ENCODE measurements at places on chromosomes 1 and 21.

DNA sequence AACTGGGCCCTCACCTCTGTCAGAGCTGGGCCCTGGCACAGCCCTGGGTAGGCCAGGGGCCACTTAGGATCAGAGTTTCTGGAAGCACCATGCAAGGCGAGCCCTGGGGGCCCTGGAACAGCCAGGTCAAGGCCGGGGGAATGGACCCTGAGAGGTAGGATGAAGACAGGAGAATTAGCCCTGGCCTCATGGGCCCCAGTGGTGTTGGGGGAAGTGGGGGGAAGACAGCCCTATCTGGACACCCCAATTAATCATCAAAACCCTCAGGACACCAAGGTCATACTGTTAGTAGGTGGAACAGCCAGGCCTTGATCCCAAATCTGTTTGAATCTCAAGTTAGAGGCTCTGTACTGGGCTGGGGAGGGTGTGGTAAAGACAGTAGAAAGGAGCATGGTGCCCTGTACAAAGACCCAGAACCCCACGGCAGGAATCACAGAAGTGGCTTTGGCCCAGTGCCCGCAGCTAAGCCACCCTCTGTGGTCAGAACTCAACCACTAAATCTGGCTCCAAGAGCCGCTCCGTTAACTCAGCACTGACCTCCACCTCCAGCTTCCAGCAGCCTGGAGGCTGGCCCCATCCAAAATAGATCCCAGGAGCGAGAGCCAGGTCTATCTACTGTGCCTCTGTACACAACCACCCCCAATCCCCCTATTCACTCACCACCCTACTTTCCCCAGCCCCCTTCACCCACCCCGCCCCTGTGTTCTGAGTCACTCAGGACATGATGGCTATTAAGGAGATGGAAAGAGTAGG is 14.0 kb upstream of the TRIM63 start:
- no peak for DNase-seq

DNA sequence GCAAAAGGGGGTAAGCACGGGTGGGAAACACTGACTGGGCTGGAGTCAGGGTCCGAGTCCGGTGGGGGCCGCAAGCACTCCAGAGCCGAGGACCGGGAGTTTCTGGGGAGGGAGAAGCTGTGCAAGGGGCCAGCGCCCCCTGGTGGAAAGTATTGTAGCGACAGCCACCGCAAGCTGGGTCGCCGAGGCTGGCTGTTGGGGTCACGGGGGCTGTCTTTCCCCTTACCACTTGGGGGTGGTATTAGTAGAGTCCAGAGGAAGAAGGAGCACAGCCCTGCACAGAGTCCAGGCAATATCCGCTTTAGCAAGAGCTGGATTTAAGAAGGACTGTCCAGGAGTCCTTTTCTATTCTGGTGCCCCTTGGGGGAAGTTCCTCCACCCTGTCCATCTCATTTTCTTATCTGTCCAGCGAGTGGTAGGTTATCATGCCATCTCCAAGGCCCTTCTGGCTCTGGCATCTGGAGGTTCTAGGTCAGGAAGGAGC is 17.9 kb upstream of the ETV3 start:
- peak; percentile 76 for DNase-seq

DNA sequence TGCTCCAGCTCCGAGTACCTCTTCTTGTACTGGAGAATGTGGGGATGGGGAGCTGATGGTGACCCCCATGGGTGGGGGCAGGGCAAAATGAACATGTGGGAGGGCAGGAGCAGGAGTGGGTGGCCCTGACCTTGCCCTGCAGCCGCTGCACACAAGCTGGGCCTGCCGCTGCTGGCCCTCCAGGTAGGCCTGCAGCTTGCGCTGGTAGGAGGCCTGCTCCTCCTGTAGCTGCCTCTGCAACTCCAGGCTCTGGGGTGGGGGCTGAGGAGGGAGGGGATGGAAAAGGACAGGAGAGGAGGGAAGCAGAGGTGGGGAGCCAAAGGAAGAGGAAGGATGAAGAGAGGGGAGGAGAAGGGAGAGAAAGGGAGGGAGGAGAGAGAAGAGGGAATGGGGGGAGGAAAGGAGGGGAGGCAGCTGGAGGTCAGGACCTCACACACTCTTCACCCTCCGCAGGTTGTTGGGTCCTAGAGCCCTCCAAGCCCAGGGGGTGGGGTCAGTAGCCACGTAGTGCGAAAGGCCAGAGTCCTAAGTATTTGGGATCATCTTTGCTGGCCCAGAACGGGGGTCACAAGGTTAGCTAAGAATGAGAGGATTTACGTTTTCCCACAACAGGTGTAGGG is 22.9 kb downstream of the RNU1-1 start:
- DNase-seq: no peak

DNA sequence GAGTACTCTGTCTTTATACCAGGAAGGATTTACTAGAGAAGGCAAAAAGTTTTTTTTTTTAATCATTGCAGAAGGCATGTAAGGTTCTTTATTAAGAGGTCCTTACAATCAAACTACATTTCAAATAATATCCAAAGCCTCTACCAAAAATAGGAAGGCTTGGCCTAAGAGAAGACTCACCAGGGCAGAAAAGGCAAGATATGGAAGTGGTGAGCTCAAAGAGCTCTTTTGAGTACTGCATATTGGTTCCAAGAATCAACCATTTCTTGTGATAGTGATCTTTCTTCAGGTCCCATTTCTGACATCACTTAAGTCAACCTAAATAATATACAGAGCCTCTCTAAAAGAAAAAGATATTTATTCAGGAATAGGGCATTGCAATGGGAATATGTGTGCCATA is 153.2 kb downstream of the FASLG start:
- no peak for DNase-seq

- no peak for DNase-seq
Observed at GRCh38 chr1:91761295-91761721, 124.6 kb downstream of the TGFBR3 start.

- DNase-seq: no peak
Observed at GRCh38 chr1:209506101-209506500, 77.4 kb upstream of the CAMK1G start.

- DNase-seq: no peak
Observed at GRCh38 chr1:58317086-58317485, 229.4 kb downstream of the OMA1 start.

- peak; percentile 65 for DNase-seq
Observed at GRCh38 chr1:17119076-17119772, at the start of gene PADI2. PADI2 (minus strand) TSS chr1:17119451; CDS start chr1:17119371, 80 bp downstream.

Measured in OCI-LY7 (cell line).